Urothelium cell line (cell line): ENCODE measurements at places on chromosomes 2 and 18.

GRCh38 chr2:28661589-28662001, 90.0 kb upstream of the PPP1CB start:
- DNase-seq, result no peak

DNA sequence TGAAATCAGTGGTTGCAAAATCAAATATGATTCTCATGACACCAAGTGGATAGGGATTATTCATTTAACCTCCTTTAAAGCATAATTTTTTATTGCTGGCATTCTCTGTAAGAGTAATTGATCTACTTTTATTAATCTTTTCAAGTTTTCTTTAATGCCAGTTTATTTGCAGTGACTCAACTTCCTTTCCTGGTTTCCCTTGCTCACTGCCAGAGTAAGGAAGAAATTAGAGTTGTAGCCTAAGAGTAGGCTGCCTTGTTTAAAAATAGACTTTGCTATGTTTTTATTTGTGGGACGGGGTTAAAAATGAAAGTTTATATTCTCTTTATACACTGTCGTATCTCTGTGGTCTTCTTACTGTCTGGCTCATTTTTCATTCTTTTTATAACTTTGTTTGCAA, 148.6 kb downstream of the WDR7 start:
- no peak for DNase-seq

- no peak for DNase-seq
Measured at GRCh38 chr2:69703189-69703588, 38.7 kb upstream of the ANXA4 start.

DNA sequence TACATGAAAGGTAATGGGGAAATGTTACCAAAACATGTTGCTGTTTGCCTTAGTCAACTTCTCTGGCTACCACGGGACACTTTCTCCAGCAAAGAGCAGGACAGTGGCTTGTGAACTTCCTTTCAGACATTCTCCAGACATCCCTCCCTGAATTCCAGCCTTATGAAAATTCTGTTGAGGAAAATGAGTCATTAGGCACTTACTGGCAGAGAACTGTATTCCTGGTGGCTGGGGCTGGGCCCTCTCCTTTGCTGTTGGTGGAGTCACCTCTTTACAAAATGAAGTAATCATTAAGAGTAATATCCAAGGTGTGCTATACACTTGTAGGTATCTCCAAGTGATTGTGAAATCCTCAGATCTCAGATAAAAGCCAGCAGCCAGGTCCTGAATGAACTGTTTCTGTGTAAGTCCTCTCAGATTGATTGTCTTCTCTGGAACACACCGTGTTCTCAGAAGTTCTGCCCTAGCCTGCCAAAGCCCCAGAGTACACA, 1.3 kb upstream of the FAP start:
- DNase-seq, result peak; percentile 73

DNA sequence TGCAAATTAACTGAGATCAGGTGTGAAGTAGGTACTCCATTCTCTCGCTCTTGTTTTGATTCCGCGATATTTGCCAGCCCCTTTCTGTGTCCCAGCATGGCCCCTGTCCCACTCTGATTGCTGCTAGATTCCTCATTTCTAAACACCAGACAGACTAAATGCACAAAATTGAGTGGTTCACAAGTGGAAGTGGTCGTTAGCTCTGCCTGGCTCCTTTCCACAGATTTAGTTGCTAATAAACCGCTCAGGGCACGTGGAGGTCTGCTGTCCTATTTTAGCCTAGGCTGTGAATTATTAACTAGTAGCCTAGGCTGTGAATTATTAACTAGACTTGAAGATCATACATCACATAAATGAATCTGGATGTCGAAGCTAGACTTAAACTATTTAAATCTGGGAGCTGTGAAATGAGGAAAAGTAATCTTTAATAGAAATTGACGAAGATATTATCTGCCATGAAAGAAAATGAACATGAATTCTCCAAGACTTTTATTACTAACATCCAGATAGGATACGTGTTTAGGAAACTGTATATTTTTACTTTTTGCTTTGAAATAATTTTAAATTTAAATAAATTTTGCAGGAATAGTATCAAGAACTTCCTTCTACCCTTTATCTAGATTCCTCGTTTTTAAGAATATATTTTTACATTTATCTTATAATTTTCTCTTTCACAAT, 3.7 kb downstream of the IL1RL2 start:
- DNase-seq, result no peak

DNA sequence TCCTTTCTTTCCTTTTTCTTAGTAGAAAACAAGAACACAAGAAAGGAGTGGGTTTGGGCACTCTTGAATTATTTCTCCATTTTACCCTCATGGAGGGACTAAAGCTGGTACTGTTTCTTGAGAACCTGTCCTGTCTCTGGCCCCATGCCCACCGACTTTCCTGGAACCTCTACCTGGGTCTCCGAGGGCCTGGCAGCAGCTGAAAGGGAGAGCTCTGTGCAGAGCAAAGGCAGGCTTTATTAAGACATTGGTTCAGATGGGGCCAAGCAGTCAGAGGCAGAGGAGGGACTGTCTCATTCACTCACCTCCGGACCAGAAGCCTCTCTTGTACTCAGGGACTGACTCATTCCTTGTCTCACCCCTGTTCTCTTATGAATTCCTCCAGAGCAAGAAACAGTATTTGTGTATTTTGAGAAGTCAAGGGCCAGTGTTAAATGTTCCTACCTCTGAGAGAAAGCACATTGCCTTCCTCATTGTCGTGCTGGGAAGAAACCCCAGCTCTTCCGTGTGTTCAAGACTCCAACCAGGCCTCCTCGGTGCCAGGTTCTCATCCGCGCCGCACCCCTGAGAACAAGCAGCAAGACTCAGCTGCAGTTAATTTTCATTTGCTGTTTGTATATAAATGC, 201.9 kb upstream of the NT5C1B start:
- DNase-seq, result no peak

DNA sequence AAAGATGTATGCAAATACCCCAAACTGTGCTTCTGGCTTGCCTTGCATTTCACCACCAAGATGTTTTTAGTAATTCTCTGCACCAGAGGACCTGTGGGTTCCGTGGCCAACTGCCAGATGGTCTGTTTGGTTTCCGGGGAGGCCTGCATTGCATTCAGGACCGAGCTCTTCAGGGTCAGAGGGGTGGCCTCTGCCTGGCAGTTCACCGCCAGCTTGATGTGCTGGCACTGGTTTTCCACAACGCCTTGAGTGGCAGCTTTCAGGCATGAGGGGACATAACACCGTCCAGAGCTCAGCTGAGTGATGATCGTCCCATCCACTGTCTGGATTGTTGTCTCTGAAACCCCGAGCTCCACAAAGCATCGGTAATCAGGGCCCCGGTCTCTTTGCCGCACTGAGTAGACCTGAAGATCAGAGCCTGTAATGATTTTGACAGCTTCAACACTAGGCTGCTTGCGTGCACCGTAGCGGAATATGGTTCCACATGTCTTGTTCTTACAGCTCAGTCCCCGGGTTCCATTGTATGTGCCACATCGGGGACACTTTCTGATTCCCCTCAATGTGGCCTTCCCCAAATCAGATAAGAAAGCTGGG, 9.4 kb downstream of the C2orf42 start:
- peak; percentile 18 for DNase-seq

DNA sequence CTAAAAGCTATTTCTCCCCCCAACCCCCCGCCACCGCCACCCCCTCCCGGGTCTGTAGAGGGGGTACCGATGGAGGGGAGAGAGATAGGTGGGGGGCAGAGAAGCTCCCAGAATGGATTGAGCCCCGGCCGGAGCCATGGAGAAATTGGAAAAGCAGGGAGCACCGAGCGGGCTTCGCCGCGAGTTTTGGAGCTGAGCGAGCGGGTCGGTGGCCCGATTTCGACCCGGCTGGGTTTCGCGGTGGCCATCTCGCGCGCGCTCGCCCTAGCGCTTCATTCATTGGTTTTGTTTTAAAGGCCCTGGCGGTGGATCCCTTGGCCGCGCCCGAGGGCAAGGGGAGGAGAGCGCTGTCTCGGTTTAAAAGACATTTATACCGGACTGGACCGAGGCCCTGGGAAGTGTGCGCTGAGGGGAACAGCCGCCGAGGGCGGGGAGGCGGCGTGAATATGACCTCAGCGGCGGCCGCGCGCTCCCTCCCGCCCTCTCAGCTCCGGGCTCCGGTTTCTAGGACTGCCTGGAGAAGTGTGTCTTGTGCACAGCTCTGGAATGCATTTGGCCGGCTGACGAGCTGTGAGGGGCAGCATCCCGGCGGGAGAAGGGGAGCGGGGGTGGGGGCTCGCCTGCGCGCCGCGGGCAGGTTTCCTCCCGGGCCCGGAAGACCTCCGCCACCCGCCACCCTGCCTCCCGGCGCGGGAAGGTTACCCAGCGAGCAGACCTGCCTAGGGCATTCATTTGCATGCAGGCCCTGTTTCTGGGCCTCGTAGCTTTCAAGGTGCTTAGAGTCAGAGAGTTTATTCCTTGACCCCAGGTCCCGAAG, 1.7 kb upstream of the SMAD7 start:
- peak; percentile 64 for DNase-seq

GRCh38 chr2:37585295-37585908, 86.0 kb downstream of the CDC42EP3 start:
- no peak for DNase-seq

DNA sequence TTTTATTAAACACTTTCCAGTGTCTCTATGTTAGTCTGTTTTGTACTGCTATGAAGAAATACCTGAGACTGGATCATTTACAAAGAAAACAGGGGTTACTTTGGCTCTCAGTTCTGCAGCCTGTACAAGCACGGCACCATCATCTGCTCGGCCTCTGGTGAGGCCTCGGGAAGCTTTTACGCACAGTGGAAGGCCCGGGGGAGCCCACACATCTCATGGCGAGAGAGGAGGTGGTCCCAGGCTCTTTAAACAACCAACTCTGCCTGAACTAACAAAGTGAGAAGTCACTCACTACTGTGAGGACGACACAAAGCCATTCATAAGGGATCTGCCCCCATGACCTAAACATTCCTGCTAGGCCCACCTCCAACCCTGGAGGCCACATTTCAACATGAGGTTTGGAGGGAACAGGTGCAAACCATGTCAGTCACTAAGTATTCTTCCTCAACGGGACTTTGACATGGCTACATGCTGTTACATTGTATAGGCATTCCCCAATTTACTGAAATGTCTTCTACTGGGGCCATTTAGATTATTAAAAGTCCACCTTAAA, 26.1 kb downstream of the CYB5A start:
- no peak for DNase-seq

DNA sequence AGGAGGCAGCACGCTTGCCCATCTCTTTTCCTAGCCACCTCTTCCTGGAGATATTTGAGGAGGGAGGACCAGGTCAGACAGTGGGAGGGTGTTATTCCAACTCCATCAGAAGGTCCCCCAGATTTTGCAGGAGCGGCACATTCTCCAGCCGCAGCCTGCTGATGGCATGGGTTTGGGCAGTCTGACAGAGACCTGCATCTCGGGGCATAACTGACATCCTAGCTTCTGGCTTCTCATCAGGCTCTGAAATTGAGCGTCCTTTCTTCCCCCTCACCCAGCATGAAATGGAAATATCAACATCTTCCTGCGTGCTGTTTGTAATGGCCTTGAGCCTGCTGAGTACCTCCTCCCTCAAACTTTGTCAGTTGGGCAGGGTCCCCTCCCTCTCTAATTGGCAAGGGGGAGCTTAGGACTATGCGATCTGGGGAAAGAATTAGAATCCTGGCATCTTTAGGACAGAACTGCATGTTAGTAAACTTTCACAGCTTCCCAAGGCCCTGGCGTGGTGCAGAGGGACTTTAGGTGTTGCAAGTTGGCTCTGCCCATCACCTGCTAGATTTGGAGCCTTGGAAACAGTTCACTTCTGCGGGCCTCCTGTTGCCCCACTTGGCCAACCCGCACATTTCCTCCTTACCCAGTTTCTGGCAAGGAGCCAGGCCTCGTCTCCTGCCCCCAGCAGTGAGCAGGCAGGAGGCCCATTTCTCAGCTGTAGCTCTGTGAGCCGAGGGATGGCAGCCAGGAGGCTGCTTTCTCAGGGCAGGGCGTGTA, 2.2 kb downstream of the ITM2C start:
- DNase-seq, result peak; percentile 53
